ENCODE measurements at places on chromosomes 13 and 19. TPM values are rescaled to one million over a fixed set of nuclear protein-coding genes. Genes with fewer than 3 reads are reported as not detected.
A peak's percentile ranks its signal among the peaks of the same experiment; 100 is the strongest.

DNA sequence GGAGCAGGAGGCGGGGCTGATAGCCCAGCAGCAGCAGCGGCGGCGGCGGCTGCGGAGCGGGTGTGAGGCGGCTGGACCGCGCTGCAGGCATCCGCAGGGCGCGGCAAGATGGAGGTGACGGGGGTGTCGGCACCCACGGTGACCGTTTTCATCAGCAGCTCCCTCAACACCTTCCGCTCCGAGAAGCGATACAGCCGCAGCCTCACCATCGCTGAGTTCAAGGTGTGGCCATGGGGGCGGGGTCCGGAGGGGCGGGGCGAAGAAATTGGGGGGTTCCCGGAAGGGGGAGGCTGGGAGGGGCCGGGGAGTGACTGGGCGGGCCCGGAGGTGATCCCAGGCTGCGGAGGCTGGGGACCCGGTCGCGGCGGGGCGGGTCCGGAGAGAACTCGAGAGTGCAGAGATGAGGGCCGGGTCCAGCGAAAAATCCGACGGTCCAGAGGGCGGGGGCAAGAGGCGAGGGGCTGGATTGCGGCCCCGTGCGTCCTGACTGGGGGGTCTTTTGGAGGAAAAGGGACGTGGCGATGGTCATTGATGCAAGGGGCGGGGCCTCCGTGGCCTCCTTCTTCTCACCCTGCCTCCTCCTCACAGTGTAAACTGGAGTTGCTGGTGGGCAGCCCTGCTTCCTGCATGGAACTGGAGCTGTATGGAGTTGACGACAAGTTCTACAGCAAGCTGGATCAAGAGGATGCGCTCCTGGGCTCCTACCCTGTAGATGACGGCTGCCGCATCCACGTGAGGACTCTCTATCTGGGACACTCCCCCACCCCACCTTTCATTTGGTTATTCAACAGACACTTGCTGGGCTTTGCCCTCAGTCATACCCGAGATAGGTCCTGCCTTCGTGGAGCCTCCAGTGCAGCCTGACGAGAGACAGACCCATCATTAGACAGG is at the start of gene TBCB:
TSS of gene TBCB (plus strand) at position 16 of the 891 bp plus-strand sequence. CDS start at position 109, 93 bp downstream.
- DNase-seq, result no peak

The ACER1 gene
- not detected for total RNA-seq

DNA sequence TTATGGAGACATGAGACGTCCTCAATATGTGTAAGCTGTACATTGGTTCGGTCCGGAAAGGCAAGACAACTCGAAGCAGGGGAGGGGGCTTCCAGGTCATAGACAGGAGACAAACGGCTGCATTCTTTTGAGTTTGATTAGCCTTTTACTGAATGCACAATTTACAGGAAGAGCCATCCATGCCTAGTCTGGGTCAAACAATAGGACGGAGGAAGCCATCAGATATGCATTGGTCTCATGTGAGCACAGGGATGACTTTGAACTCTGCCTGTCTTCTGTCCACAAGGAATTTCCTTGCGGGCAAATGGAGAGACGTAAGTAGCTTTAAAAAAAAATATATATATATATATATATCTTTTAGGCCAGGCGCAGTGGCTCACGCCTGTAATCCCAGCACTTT is 1.9 kb upstream of the CCNP start:
- DNase-seq, result no peak

DNA sequence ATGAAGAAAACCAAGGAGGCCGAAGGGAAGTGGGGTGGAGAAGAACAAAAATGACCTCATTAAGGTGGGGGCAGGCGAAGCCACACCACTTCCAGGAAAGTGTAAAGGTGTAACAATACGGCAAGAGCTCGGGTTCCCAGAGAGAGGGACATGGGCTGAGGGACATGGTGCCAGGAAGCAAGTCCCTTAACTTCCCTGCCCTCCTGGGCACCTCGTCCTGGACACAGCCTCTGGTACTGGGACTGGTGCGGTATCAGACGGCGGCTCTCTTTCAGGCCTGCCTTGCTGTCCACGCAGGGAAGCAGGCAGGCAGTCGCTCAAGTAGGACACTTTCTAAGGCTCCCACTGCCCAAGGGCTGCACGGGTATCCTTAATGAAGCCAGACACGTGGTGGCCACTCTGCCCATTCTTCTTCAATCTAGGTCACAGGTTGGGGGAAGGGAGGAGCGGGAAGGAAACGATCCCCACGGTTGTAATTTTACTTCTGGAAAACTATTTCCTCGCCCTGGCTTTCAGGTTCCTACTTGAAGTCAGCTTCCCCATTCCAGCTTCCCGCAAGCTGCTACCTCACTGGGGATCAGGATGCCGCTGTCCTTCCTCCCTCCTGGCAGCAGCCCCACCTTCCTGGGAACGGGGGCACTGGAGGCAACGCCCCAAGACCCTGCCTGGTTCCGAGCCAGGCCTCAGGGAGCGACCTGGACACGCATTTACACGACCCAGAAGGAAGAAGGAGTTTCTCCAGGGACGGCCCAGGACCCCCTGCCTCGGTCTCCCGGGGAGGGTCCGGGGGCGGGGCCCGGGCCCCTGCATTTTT is 1.2 kb downstream of the AP3D1 start:
- peak; percentile 81 for DNase-seq

GRCh38 chr19:1471010-1471514 is 8.0 kb downstream of the C19orf25 start:
- DNase-seq, result no peak

- no peak for DNase-seq
These were observed 1108.4 kb upstream of the PCDH20 start for GRCh38 chr13:62524061-62524460.

- no peak for DNase-seq
These were observed 23.9 kb downstream of the C19orf81 start for GRCh38 chr19:50673118-50673517.

DNA sequence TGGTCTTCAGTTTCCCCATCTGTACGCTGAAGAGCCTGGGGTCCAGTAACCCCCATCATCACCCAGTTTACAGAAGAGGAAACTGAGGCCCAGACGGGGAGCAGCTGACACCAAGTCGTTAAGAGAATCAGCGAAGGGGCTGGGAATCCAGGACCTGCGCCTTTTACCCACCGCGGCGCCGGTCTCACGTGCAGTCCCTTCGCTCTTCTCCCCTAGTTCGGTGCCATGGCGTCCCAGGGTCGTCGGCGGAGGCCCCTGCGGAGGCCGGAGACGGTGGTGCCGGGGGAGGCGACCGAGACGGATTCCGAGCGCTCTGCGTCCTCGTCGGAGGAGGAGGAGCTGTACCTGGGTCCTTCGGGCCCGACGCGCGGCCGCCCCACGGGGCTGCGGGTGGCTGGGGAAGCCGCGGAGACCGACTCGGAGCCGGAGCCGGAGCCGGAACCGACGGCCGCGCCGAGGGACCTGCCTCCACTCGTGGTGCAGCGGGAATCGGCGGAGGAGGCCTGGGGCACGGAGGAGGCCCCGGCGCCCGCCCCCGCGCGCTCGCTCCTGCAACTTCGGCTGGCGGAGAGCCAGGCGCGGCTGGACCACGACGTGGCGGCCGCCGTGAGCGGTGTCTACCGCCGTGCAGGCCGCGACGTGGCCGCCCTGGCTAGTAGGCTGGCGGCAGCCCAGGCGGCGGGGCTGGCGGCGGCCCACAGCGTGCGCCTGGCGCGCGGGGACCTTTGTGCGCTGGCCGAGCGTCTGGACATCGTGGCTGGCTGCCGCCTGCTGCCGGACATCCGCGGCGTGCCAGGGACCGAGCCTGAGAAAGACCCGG is 698 bp downstream of the BLOC1S3 start:
- peak; percentile 82 for DNase-seq

GRCh38 chr13:102651892-102652291 is 43.0 kb downstream of the METTL21C start:
- no peak for DNase-seq

The TJP3 gene
- 15.4 TPM for total RNA-seq

DNA sequence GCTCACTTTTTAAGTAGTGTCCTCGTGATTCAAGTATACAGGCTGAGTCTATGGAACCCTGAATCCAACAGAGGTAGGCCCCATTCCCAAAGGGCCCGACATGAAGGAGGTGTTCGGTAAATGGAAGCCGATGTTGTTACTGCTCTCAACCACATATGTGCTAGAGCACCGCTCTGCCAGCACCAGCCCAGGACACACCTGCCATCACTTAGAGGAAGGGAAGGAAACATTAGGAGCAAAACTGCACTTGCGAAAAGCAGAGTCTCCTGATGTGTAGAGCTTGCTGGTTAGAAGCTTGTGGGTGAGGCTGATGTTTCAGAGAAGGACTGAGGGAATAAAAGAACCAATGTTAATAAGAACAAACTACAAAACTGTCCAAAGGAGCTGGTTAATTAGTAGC is 9.4 kb upstream of the CCDC97 start:
- no peak for DNase-seq

The SPATA13 gene
- total RNA-seq, result 38.1 TPM

- no peak for DNase-seq
These were observed 120.5 kb downstream of the TNFRSF19 start for GRCh38 chr13:23690668-23691067.

- DNase-seq, result no peak
These were observed 15.9 kb downstream of the MLLT1 start for GRCh38 chr19:6263735-6264444.

DNA sequence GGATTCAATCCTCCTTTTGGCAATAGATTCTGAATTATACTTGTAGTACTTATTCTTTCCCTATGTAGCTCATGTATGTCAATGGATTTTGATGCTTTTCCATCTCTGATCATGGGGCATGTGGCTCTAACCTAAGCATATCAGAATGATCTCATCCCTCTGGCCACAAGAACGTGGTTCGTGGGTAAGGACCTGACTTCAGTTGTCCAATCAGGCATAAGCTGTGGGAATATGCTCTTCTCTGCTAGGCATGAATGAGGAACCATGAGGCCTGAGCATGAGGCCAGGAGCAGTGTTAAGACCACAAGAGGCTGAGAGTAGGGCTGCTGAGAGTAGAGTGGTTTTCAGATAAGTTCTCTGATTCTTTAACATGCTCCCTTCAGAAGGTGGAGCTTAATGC is 292.4 kb upstream of the TSHZ3 start:
- no peak for DNase-seq

All from pancreas (tissue), 10 donors.